ENCODE measurements at places on chromosomes 1 and 21.
A peak's percentile ranks its signal among the peaks of the same experiment; 100 is the strongest.

GRCh38 chr1:150309758-150310508 lies 11.4 kb upstream of the PRPF3 start:
- DNase-seq: no peak

DNA sequence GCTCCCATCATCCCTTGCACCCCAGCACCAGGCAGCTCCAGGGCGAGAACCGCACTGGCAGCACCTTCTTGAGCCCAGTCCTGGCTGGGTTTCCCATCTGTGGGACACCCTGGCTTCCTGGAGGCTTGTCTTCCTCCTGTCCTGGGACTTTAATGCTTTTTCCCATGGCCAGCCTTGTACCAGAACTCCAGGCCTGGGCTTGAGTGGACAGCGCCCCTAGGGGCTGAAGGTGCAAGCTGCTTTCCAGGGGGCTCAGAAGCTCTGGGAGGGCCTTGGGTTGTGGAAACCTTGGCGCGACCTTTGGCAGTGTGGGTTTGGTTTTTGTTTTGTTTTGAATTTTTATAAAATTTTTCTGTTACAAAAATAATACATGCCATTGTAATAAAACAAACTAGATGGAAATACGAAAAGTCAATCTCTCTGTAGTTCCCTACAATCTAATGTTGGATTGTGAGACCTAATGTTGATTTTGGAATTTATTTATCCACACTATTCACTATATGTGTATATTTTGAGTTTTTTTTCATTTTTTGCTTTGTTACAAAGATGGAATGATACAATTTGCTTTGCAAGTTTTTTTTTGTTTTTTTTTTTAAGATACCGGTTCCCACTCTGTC lies 33.8 kb upstream of the RPL11 start:
- peak; percentile 64 for DNase-seq

DNA sequence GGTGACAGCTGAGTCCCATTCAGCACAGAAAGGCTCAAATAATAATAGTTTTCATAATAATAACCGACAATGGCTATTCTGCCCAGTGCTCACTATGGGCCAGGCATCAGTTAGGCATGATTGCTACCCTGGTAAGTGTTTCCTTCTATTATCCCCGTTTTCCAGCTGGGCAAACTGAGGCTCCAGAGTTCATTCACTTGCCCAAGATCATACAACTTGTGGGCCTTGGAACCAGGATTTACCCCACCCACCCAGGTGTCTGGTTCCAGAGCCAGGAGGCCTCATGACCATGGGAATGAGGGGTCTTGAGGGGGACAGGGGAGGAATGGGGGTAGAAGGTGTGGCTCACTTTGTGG lies 518 bp downstream of the PLOD1 start:
- no peak for DNase-seq

DNA sequence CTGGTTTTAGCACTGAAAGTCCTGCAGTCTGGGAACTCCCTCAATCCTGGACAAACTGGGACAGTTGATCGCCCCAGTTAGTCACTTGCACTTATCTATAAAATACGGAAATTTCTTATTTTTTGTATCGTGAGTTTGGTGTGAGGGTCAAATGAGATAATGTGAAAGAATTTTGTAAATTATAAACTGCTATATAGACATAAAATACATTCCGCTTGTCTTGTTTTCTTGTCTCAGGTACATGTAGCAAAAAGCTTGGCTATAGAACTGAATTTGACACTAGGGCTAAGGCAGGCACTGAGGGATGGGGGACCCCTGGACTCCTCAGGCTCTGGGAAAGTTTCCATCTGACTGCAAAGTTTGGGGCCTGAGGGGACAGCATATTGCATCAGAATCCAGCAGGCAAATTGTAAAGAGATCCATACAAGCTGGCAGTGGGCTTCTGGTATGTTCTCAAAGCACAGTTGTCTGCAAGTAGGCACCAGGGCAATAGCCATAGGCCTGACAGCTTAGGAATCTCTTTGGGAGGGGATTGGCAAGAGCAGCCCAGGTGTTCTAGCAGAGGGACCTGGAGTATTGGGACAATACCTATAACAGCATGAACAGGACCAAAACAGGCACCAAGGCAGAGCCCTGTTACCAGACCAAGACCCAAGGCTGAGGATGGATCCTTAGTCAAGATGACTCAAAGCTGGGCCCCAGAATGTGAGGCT lies 44.3 kb downstream of the S1PR1 start:
- DNase-seq: no peak

DNA sequence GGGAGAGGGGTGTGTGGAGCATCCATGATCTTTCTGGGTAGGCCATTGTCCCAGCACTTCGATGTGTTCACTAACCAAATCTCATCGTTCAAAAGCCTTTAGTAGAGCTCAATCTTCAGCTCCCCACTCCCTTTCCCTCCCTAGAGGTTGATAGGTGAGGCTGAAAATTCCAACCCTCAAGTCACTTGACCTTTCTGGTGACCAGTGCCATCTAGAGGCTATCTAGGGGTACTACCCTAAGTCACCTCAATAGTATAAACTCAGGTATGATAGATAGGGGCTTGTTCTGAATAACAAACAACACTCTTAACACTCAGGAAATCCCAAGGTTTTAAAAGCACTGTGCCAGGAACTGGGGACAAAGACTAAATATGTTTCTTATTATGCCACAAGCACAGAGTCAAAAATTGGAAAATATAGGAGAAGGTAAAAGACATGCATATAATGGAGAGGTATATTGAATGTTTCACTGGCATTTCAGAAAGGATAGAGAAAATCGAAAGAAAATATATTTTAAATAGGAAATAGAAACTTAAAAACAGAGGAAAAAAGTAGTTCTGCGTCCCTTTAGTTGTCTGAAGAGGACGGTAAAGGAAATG lies 42.9 kb upstream of the CD53 start:
- peak; percentile 58 for DNase-seq

- DNase-seq: no peak
These were observed 25.1 kb upstream of the EEIG2 start for GRCh38 chr1:108534759-108535158.

DNA sequence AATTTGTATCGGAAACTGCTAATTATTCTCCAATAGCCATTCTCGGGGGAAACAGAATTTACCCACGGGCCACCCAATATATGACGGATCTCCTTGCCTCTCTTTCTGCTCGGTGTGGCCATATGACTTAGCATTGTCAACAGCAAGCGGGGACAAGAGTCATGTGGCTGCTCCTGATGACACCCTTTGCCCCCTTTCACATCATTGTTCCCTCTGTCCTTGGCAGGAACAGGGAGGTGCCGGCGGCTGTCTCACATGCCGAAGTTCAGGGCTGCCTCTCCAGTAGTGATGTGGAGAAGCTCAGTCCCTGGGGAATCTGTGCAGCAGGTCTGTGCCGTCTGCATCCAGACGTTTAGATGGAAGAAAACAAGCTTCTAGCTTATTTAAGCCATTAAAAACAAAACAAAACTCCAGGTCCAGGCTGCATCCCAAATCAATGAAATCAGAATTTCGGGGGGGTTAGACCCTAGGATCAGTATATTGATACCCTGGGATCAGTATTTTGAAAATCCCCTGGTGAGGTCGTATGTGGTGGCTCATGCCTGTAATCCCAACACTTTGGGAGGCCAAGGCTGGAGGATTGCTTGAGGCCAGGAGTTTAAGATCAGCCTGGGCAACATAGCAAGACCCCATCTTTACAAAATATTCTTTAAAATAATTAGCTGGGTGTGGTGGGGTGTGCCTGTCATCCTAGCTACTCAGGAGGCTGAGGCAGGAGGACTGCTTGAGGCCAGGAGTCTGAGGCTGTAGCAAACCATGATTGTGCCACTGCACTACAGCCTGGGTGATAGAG lies 10.8 kb downstream of the MYOM3 start:
- no peak for DNase-seq

GRCh38 chr1:81228926-81229325 lies 571.8 kb upstream of the ADGRL2 start:
- no peak for DNase-seq

DNA sequence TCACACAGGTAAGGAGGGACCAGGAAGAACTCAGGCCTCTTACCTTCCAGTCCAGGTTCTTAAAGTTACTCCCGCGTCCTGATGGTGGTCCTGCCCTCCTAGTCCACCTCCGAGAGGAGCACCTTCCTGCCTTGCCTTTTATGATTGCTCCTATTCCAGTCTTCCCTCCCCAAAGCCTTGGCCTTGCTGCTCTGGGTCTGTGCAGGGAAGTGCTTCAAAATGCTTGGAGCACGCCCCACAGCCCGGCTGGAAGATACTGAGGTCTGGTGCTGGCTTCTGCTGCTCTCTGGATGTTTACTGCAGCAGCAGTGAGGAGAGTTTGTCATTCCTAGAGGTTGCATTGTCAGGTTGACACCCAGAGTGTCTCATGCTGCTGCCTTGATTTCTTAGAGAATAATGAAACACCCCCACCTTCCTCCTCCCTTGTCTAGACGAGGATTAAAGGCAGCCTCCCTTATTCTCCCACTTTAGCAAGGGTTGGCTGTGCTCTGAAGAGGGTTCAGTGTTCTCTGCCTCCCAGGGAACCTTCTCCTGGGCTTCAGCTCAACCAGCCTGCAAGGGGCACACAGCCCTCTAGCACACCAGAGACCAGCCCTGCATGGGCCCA lies 142.2 kb upstream of the CACNA1E start:
- no peak for DNase-seq

DNA sequence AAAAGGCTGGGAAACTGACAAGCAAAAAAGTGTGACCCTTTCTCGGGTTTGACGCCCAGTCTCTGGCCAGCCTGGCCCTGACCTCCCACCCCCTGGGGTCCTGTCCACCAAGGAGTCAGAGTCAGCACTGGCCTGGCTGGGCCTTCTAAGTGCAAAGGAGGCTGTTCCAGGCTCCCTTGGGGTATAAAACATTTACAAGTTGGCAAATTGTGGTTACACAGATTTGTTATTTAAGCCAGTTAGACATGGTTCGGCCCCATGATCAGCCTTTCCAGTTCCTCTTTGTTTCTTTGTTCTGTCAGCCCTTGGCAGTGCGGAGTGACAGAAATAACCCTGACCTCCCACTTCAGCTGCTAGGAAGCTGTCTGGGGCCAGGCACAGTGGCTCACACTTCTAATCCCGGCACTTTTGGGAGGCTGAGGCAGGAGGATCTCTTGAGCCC lies 161.6 kb upstream of the RAB4A start:
- peak; percentile 14 for DNase-seq

GRCh38 chr1:2199042-2199810 lies 4.7 kb upstream of the FAAP20 start:
- DNase-seq: peak; percentile 93

GRCh38 chr1:210024996-210025395 lies 87.0 kb downstream of the SYT14 start:
- DNase-seq: peak; percentile 19

DNA sequence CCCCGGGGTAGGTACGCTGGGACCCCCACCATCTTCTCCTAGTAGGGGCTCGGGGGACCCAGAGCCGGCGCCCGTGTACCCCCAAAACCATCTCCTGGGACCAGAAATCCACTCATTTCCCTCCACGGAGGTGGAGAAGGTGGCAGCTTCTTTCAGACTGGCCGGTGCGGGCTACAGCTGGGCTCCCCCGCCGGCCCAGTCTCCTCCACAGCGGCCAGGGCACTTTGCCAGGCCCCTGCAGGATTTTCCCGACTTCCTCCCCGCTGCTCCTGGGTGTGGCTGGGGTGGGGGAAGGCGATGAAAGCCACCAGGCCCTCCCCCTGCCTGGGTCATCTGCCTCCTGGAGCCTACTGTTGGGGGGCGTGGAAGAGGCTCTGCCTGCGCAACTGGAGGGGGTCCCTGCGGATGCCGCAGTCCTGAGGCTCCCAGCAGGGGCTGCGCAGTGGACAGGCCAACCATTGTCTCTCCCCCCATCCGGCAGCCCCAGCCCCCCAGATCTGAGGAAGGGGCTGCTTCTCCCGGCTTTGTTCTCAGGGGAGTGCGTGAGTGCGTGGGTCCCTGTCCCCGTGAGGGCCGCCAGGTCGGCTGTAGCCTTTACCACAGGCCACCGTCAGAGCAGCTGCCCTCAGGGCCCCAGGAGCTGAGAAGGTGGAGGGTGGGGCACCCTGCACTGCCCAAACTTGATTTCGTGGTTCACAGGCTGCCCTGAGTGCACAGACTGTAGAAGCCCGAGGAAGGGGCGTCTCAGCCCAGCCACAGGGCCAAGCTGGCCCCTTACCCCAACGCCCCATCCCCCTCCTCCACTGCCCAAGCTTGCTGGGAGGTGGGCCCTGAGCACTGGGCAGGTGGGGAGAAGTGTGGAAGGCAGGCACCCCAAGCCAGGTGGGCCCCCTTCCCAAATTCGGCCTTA lies 1.3 kb downstream of the AGRN start:
- DNase-seq: peak; percentile 88

GRCh38 chr1:230760360-230760827 lies 13.2 kb downstream of the CAPN9 start:
- no peak for DNase-seq

DNA sequence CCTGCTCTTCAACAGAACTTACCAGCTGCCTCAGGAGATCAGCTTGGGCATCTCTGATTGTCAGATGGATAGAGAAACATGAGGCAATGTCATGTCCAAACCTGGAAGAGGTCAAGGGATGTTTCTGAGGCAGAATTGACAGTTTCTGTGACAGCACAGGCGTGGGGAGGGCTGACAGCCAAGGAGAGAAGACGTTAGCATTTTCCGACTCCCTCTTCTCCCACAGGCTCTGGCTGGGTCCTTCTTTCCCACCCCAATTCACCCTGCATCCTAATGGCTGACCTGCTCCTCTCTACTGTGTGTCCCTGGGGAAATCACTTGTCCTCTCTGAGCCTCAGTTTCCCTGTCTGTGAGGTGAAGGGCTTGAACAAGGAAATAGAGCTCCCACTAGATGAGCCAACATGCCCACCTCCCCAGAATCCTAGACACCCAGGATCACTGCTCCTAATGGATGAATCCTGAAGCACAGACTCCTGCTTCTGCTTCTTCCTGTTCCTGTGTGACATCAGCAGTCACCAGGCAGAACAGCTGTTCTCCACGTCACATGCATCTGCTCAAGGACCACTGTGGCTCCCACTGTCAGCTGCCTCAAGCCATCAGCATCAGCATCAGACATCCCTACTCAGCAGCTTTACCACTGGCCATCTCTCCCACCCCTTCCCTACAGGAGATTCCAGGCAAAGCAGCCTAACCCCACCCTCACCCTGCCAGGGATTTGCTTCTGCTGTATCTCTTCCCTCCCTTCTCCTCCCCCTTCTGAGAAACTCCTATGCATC lies 408.0 kb downstream of the MATN1 start:
- peak; percentile 31 for DNase-seq

- no peak for DNase-seq
These were observed 47.6 kb downstream of the B3GALT5 start for GRCh38 chr21:39660191-39660980.

DNA sequence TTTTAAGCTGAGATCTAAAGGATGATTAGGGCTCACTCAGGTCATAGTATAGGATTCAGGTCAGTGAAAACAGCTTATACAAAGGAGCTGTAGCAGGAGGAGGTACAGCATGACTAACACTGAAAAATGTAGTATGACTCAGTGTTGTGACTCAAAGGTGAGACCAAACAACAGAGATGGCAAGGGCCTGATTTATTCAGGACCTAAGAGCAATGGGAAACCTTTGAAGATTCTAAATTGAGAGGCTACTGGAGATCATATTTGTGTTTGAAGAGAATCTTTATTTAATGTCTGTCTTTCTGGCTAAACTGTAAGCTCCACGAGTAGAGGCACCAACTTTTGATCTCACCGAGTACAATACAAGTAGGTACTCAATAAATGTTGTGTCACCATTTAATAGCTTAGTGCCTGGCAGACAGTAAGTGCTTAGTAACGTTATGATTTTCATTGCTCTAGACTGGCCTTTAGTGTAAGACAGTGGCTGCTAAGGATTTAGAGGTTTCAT lies 43.5 kb downstream of the PRKAA2 start:
- no peak for DNase-seq
